ENCODE measurements at places on chromosomes 3 and 15.
A peak's percentile ranks its signal among the peaks of the same experiment; 100 is the strongest.

DNA sequence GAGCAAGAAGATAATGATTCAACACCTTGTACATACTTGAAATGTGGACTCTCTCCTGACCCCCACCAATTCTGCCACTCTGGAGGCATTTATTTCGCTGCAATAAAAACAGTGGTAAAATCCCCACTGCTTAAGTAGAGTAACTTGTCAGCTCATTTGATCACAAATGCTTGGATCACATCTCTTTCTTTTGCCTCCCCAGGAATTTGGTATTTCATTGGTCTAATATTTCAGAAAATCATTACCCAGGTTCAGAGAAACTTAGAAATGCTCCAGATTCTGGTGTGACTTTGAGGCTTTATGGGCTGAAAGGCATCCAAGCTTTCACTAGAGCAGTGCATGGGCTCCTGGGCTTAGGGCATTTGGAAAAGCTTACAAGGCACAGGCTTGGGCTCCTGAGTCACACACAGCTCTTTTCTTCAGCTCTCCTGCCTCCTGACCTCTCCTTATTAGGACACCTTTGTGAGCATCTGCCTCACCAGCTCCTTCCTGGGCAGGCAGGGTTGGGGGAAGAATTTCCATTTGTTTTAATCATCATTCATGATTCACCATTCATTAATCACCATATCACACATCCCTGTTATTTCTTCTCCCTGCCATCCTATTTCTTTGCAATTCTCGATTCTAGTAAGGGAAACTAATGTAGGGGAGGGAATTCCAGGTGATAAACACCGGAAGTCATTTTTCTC is 22.5 kb downstream of the CDCP1 start:
- DNase-seq, result no peak

GRCh38 chr3:193317682-193318300 is 60.8 kb downstream of the ATP13A5 start:
- DNase-seq, result peak; percentile 7

- no peak for DNase-seq
Measured at GRCh38 chr3:152460936-152461335, 192.2 kb downstream of the MBNL1 start.

- no peak for DNase-seq
Measured at GRCh38 chr15:60731583-60732130, 252.7 kb upstream of the ICE2 start.

GRCh38 chr3:99875581-99875928 is 57.9 kb downstream of the CMSS1 start:
- no peak for DNase-seq

GRCh38 chr3:42505128-42505848 is 2.8 kb downstream of the VIPR1 start:
- DNase-seq, result no peak

DNA sequence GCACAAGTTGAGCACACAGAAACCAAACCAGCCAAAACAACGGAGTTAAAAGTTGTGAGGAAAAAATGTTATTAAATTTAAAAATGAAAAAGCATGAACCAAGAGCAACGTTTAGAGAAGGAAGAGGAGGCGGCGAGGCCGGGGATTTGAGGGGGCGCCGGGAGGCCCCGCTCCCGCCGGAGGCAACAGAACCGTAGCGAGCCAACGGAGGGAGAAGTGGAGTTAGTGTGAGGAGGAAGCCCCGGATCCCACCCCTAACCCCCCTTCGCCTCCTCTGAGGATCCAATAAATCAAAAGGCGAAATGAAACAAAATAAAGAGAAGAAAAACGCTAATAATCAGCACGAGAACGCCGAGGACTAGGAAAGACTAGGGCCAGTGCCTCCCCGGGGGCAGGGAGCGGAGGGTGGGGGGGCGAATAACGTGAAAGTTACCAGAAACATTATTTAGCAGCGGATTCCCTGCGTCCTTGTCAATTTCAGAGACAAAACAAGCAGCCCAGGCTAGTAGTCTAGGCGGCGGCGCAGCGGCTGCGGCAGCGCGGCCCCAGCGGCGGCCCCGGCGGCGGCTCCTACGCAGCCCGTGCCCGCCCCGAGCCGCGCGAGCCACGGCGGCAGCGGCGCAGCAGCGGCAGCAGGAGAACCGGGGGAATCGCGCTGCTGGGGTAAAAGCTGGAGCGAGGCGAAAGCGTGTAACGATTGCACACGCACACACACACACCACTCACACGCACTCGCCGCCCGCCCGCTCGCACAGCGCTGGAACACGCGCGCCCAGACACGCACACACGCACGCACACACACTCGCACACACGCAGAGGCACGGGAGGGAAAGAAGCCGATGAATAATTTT is 1.7 kb downstream of the MEIS2 start:
- no peak for DNase-seq

DNA sequence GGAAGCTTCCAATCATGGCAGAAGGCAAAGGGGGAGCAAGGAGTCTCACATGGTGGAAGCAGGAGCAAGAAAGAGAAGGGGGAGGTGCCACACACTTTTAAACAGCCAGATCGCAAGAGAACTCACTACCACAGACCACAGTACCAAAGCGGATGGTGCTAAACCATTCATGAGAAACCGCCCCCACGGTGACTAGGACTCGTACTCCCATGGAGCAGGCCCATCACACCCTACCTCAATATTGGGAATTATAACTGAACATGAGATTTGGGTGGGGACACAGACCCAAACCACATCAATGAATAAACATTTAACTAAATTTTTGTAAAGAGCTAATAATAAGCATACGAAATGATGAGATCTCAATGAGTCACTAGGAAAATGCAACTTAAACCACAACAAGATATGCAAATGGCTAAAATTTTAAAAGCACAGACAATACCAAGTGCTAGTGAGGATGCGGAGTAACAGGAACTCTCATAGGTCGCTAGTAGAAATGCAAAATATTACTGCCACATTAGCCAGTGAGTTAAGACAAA is 10.0 kb downstream of the MRPS25 start:
- no peak for DNase-seq

DNA sequence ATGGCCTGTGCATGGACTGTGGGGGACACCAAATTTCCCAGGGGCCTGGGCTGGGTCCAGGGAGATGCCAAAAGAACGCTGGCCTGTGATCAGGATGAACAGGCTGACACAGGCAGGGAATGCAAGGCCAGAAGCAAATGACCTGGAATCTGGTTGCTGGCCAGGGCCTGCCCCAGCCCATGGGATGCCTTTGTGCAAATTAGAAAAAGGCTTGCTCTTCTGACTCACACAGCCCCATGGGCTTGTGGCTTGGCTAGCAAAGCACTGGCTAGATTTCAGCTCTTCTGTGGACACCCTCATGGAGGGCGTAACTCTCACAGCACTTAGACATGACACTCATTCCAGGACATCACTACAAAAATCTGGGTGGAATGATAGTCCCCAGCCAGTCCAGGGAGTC is 356.0 kb downstream of the SHQ1 start:
- no peak for DNase-seq
